Fibroblast of the aortic adventitia (primary cell): ENCODE measurements at places on chromosomes 6 and 20.

- no peak for DNase-seq
Observed at GRCh38 chr6:159871906-159872305, 18.9 kb upstream of the MAS1 start.

GRCh38 chr6:25868436-25869183, 5.4 kb downstream of the SLC17A3 start:
- DNase-seq = no peak

DNA sequence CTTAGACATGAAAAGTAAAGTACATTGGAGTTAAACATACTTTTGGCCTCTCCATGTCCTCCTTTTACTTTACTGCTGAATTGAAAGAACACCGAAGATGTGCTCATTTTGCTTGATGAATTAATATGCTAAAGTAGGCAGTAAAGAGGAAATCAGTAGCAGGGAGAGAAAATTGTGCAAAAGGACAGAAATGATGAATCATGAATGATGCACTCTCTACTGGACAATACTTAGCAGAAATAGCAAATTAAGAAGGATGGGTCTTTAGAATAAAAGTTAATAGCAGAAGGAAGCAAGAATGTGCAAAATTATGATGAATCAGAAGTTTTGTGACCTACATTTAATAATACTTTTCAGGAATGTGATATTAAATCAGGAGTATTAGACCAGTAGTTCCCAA, 8.4 kb upstream of the SPINT3 start:
- DNase-seq = no peak

DNA sequence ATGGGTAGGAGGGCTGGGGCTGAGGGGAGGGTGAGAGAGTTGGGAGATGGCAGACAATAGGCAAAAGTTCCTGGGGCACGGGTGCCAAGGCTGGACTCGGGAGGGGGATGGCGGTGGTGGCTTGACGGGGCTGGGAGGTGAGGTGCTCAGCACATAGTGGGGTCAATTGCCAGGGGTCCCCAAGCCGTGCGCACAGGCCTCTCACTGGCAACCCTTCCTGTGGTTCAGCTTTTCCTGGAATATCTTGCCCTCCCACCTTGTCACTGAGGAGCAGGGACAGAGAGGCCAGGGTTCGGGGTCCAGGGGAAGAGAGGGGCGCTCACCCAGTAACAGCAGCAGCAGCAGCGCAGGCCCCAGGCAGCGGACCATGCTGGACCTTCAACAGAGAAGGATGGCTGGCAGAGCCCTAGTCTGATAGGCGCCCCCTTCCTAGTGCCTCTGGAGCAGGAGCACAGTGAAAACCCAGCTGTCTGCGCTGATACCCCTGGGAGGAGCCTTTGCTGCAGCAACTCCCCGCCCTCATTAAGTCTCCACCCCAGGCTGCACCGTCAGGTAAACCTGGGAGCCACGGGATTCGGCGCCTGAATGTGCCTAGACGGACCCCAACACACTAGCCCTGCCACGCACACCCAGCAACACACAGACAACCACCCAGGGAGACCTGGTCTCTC, at the start of gene GFRA4:
Gene GFRA4, minus strand, starts transcription at position 369 of the 671 bp plus-strand sequence. Its CDS starts 0 bp downstream, at position 369.
- no peak for DNase-seq

- peak; percentile 25 for DNase-seq
Observed at GRCh38 chr6:112827793-112828192, 480.7 kb downstream of the RFPL4B start.

DNA sequence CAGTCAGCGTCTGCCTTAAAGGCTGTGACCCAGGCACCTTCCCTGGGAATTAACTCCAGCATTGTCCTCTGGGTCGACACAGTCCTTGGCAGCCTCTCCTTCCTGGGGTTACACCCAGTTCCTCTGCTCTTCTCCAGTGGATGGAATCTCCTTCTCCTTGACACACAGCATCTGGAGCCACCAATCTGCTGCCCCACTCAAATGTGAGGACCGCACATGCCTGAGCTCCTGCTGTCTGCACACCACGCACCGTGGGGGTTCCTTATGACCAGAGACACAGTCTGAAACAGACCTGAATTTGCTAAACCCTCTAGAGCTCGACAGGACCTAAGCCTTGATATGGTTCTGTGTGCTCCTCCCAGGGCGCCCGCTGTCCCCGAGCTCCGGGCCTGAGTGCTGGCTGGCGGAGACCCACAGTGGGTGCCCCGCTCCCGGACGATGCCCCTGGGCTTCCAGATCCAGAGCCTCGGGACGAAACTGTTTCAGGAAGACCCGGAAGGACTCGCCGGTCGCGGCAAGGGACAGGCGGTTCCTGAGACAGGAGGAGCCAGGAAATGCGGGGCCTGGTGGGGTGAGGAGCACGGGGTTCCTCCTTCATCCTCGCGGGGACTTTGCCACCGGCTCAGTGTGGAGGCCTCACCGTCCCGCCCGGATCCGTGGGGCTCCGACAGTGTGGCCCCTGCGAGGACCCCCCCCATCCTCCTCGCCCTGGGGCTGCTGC, 2.5 kb upstream of the RAET1G start:
- DNase-seq = no peak

GRCh38 chr6:24145690-24146131, 19.7 kb downstream of the NRSN1 start:
- no peak for DNase-seq

GRCh38 chr6:13178107-13178506, 150.2 kb downstream of the TBC1D7 start:
- DNase-seq = no peak

DNA sequence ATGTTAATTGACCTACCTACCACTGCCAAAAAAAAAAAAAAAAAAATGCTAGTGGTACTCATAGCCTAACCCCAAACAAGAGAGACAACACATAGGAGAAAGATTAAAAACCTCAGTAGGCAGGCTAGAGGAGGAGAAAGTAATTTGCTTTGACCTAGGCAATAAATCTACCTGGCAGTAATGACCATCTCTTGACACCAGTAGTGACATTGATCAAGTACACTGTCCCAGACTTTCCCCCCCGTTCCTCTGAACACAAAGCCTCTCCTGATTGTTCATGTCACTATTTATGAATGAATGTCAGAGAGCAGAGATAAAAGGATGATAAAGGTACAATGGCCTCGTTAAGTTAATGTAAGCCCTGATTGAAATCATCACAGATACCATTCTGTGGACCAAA, 746.8 kb downstream of the CBLN4 start:
- no peak for DNase-seq

GRCh38 chr6:105587349-105588122, 184.7 kb upstream of the PREP start:
- no peak for DNase-seq

DNA sequence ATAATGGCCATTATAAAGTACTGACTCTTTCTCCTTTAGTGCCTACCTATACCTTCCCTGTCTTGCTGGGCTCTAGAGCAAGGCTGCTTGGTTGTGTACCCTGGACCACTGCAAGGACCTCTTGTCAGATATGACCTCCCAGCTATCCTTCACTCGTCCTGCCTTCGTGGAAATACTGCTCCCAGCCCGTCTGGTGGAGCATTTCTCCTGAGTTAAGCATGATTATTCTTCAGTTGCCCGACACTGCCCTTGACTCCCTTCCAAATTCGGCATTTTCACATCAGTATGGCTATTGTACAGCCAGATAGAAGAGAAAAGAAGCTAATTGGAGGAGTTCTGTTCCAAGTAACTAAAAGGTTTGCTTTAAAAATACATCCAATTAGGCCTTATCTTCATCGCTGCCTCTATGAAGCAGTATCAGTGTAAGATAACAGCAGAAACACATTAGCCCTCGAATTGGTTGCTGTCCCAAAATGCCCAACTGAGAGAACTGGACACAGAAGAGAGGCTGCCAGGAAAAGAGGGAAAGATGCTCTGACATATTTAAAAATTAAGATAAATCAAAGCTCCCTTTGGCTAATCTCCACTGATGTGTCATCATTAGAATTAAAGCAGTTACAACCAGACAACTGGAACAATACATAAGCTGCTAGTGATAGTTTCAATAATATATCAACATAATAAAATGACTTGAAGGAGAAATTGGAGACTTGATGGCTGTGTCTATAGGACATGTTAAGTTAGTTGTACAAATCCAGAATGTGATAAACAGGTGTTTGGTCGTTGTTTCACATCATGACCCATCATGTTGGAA, 54.4 kb downstream of the OPRM1 start:
- no peak for DNase-seq

DNA sequence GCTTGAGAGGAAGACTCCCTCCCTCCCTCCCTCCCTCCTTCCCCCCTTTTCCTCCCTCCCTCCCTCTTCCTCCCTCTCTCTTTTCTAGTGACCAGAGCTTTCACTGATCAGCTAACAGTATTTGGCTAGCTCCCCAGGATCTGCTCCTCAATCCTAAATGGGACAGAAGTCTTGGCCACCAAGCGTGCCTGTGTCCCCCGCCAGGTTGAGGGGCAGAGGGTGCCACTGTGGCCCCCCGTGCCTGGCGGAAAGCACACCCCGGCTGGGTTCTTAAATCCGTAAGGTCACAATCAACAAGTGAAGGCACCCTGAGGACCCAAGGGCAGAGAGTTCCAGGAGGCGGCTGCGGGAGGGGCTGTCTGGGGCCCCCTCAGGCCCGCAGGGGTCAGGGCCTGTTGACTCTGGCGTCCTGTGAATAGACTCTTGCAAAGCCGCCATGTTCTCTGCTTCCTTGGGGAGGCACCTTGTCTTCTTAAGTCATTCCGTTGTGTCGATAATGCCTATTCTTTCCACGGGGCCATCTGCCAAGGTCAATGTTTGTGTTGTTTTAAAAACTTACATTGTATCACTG, 38.9 kb upstream of the STX16 start:
- peak; percentile 46 for DNase-seq

DNA sequence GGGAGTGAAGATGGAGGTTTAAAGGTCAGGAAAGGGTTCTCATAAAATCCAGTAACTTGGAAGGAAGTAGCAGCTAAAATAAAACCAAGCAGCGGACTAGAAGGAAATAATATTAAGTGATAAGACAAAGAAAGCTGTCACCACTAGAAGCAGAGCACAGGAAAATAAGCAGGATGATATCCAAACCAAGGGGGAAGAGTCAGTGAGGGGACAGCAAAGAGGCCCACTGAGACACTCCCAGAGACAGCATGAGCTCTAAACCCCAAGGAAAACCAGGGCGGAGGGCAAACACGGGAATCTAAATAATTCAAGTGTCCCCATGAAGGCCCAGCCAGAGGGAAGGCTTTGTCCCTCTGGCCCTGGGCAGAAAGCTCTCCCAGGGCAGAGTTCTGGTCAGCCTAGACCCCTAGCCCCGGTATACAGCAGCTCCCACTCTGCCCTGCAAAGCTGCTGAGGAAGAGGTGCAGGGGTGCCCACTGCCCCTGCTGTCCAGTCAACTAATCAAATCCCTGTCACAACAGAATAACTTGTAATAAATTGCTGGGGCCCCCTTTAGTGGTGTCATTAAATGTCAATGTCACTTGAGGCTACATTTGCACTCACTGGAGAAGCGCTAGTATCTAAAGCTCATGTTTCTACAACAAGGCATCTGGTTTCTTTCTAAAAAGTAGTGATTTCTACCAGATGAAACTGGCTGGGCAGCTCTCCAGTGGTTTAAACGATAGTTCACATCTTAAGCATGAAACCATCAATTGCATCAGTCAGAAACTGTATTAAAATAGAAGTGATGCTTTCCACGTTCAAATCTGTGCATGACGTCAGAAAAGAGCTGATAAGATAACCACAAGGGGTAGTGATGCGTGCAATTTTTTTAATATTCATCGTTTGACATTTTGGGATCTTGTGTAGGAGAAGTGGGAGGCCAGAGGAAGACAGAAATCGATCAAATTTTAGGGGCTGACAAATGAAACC, 13.6 kb downstream of the PDE10A start:
- DNase-seq = peak; percentile 97

DNA sequence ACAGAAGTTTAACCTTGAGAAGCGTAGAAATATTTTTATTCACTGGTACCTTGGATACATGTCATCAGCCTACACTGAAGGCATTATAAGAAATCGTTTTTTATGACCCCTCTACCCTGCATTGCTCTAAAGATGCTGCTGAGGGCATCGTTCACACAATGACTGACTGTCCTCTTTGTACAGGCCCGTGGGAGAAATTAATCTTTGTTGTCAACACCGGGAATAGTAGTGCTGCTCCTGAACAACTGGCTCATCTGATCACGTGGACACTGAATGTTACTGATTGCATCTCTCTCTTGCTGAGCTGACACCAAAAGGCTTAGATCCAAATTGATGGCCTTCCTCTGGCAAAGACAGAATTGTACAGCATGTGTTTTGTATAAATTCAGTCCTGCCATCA, 157.1 kb upstream of the SMLR1 start:
- no peak for DNase-seq

GRCh38 chr6:44122801-44123200, 4.5 kb downstream of the MRPL14 start:
- DNase-seq = peak; percentile 52

- DNase-seq = no peak
Observed at GRCh38 chr20:47780720-47781389, 4.4 kb downstream of the SULF2 start.

GRCh38 chr6:164825386-164825785, 484.0 kb downstream of the C6orf118 start:
- no peak for DNase-seq

GRCh38 chr20:44409132-44409600, 53.7 kb downstream of the HNF4A start:
- DNase-seq = peak; percentile 86

- no peak for DNase-seq
Observed at GRCh38 chr6:6987749-6988148, 120.0 kb upstream of the RREB1 start.

GRCh38 chr20:45959956-45960630, 11.9 kb downstream of the ZNF335 start:
- DNase-seq = no peak

- peak; percentile 44 for DNase-seq
Observed at GRCh38 chr6:32070814-32071543, 32.8 kb downstream of the CYP21A2 start.

GRCh38 chr20:34824806-34825529, 483 bp downstream of the NCOA6 start:
- DNase-seq = peak; percentile 16

- no peak for DNase-seq
Observed at GRCh38 chr6:52617087-52617486, 40.2 kb upstream of the TRAM2 start.

GRCh38 chr6:155194399-155194798, 69.4 kb upstream of the CLDN20 start:
- no peak for DNase-seq

GRCh38 chr6:55023230-55023629, 151.1 kb upstream of the HCRTR2 start:
- DNase-seq = no peak

- DNase-seq = no peak
Observed at GRCh38 chr20:48720256-48720985, 107.4 kb downstream of the PREX1 start.

DNA sequence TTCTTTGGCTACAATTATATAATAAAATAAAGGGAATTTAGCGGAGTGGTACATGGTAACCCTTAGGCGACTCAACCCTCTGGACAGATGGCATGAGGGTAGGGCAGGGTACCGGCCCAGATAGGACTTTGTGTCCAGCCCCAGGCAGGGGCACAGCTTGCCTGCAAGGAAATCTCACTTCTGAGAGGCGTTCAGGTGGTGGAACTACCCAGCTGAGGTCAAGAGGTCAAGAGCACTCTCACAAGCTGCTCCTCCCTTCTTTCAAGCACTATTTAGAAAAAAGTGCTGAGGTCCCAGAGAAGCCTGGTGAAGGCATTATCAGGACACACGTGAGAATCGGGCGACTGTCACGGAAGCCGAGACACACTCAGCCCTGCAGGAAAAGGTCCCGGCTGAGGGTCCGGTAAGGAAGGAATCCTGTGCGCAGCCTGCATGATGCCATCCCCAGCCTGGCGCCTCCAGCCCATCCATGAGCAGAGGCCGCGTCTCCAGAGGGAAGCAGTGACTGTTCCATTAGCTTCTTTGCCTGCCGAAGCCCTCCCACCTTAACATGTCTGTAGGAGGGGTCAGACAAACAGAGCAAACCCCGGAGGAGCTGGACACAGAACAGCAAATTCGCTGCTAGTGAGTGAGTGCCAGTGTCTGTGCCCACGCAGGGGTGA, 54.8 kb downstream of the WDR27 start:
- DNase-seq = no peak
